HTR-8/SVneo (cell line): ENCODE measurements at places on chromosomes 2 and 18.

DNA sequence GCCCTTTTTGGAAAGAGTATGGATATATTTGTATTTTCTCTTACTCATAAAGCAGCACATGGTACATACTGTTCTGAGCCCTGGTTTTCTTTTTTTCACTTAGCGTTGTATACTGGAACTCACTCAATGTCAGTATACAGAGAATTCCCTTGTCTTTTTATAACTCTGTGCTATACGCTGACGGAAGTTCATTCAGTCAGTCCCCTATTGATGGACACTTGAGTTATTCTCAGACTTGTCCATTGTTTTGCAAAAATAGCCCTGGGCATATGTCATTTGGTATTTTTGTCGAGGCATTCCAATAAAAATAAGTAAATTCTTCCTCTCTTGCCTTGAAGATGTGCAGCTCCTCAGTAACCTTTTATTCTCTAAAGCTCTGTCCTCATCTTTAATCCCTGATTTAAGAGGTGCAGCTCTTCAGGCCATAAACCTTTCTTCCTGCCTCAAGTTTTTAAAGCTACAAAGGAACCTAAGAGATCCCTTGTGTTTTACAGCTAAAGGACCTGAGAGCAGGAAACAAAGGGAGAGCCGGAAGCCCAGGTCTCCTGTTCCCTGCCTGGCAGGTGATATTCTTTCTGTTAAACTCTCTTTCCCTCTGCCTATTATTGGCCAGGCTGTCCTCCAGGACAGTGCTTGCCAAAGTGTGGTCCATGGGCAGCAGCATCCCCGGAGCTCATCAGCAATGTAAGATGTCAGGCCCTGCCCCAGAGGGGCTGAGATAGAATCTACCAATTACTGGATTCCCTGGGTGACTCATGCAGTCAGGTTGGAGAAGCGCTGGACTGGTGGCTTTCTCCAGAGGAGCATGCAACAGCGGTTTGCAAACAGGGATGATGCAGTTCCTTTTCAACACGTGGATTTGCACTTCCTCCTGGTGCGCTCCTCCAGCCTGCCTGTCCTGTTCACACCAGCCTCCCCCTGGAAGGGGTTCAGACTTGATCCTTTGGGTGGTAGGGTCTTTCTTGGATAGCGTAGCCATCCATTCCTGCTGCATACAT, 158.0 kb downstream of the NEDD4L start:
- DNase-seq = peak; percentile 65

GRCh38 chr2:67215214-67216055, 181.7 kb upstream of the ETAA1 start:
- DNase-seq = peak; percentile 54

GRCh38 chr2:137123226-137123625, 357.9 kb downstream of the THSD7B start:
- DNase-seq = peak; percentile 2

GRCh38 chr2:199458009-199458805, 468 bp upstream of the SATB2 start:
- DNase-seq = no peak

GRCh38 chr2:171244466-171244969, 83.8 kb upstream of the TLK1 start:
- DNase-seq = no peak

DNA sequence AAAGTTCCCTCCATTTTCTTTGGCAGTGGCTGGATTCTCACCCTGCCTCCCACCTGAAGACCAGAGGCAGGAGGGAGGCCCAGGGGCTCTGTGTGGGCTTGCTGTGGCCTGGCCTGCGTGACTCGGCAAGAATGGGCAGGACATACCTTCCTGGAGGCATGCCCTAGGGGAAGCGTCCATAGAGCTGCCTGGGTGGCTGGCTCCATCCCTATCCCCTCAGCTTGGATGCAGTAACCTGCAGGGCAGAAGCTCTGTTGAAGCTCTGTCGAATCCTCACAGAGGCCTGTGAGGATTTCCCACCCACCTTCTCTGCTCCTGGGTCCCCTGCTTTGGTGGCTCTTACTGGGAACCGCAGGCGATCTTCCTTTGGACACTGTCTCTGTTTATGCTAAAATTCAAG, 1.3 kb upstream of the PRSS56 start:
- DNase-seq = no peak

DNA sequence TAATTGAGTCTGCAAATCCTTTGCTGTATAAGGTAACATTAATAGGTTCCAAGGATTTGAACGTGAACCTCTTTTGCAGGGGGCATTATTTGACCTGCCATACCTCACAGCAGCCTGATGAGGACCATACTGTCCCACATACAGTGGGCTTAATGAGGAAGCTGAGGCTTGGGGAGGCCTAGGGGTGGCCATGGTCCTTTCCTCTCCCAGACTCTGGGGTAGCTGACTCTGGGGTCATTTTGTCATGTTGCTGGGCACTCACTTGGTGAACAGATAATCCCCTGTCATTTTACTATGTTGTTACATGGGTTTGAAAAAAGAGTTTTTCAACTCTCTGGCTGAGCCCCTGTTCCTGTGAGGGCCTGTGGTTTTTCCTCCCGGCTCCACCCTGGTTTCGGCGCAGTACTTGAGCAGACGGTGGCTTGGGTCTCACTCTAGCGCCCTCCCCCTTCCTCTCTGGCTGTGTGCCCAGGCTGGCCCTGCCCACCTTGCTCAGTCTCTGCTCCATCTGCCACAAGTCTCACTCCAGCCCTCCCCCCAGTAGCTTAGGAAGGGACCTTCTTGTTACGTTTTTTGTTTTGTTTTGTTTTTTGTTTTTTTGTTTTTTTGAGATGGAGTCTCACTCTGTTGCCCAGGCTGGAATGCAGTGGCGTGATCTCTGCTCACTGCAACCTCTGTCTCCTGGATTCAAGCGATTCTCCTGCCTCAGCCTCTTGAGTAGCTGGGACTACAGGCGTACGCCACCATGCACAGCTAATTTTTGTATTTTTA, 21.0 kb downstream of the INPP4A start:
- DNase-seq = no peak

GRCh38 chr2:18836436-18836835, 247.1 kb upstream of the NT5C1B start:
- DNase-seq = no peak

DNA sequence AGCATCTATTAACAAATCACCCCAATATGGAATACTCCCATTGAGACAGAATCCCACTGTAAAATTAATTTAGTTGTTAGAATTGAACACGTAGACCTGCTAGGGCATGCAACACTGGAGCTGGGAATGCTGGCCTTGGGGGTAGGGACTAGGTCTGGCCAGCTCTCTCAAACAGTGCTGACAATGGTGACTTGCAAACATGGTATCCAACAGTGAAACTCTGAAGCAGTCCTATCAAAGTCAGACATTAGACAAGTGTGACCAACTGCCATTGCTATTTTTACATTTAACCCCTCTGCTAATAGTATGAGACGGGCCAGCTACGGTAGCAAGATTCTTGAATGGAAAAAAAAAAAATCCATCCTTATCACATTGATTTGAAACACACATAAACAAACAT, 7.2 kb downstream of the E2F6 start:
- DNase-seq = no peak

- DNase-seq = no peak
Measured at GRCh38 chr2:41724465-41724864, 323.4 kb upstream of the PKDCC start.

DNA sequence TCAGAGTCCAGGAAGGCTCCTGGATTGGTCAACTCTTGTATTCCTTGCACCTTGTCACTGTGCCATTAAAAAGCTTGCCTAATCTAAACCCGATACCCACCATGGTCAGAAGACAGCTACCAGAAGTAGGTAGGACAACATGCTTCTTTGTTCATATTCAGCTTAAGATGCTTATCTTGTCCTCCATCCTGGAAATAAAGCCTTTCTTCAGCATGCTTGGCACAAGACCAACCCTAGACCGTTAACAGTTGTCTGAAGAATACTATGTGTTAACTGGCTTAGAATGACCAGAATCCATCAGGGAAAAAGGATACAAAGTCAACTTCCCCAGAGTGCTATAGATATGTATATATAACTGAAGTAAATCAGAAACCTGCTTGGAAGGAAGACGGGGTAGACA, 193.9 kb downstream of the ZRANB3 start:
- no peak for DNase-seq

- DNase-seq = no peak
Measured at GRCh38 chr2:75498907-75499306, 61.8 kb downstream of the EVA1A start.

DNA sequence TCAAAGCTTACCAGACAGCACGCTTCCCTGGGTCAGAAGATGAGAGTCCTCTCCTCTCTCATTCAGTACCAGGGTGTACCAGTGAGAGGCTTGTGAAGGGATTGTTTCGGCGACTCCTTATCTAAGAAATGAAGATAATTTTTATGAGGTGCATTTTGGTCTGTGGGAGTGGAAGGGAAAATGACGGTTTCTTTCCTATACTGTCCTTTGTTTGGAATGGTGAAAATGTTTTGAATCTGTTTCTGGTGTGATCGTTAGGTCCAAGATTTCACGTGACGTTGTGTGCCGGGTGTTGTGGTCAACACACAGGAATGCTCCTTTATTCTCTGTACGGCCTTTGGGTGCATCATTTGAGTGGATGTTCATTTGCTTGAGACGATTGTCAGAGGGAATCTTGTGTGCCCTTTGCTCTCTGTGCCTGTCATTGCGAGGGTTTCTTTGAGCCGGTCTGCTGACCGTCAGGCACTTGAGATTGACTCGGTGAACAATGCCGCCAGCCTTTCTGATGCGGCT, 183.5 kb downstream of the AGAP1 start:
- DNase-seq = no peak

DNA sequence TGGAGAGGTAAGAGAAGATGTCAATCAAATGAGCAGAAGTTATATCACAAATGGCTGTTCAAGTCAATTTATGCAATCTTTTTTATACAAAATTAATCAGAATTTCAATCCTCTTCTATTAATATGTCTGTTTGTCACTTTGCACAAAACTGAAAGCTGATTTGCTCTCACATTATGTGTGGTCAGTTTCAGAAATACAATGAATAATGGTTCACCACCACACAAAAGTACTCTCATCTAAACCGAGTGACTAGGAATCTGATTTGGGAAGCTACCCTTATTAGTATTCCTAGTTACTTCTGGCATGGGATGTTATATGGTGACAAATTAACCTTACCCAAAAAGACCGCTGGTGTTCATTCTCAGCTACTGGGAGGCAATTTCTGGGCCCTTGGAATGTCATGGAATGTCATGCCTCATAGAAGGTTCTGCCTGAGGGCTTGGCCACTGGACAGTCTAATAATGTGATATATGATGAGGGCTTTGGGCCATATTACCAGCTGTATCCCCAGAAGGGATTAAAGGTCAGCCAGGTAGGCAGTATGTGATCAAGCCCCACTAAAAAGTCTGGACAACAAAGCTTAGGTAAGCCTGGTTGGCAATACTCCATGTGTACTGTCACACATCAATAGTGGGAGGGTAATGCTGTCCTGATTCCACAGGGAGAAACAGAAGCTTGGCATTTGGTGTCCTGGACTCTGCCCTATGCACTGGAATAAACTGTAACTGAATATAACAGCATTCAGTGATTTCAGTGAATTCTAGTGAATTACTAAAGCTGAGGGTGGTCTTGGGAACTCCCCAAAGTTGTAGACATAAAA, 113.2 kb downstream of the PIGN start:
- DNase-seq = no peak

DNA sequence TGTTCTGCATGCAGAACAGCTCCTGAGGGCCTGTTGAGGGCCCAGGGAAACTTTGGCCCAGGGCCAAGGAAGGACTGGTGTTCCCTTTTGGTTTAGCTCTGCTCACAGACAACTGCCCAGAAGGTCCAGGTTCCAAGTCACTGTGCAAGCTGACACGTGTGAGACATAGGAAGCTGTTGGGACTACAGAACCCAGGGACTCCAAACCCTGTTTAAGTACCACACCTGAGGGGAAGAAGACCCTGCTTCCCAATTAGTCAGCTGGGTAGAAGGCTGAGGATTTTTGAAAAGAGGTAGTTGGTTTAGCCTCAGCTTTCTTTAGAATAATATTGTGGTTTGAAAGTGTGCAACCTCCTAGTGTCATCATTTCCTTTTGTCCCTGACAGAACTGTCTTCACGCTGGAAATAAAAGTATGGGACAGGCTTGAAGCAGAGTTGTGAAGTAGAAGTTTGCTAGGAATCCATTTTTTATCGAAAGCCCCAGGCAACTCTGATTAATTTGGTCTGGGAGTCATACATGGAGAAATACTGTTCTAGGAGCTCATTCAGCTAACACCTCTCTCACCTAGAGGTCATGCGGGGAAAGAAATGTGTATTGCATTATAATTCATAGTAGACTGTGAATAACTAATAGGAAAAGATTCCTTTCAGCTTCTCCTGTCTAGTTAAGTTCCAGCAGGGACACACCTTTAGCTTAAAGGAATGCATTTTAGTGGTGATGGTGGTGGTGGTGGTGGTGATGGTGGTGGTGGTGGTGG, 19.9 kb upstream of the IL1RL1 start:
- no peak for DNase-seq

DNA sequence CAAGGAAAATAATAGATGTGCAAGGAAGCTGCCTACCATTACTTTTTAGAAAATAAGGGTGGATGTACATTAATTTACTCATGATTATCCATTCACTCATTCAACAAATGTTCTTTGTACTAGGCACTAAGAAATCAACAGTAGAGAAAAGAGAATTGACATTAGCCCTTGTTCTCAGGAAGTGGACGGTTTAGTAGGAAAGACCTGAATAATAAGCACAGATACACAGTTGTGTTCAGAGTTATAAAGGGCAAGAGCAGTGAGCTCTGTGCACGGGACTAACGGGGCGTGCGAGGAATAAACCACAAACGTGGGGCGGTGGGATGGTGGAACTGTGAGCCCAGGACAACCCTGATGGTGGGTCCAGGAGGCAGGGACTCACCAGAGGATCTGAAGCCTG, 94.4 kb upstream of the MBOAT2 start:
- DNase-seq = no peak

- peak; percentile 48 for DNase-seq
Measured at GRCh38 chr2:160407393-160408172, 86.0 kb downstream of the RBMS1 start.

DNA sequence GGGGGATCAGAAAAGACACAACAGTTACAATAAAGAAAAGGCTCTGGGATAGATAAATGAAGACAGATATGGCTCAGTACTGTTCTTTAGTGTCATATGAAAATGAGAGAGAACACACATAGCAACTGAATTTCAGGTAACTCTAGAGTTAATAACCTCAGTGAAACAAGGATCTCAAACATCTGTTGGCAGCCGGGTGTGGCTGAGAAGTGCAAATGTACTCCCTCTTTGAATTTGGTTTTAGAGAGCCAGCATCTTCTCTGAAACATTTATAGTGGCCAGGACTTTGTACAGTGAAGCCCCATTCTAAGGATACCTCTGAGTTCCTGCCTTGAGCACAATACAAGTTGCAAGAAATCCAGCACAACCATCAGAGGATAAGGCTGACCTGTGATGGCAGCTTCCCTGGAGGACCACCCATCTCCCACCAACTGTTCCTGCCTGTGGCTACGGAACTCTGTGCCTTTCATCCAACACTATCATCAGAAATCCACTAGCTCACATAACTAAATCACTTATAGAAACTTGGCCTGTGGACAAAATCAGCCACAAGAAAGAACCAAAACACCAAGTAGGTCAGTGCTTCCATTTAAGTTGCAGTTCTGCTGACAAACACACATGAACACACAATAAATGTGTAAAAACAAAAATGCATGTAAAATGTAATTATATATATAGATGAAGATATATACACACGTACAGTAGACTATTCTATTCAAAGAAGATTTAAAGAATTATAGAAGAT, 37.3 kb upstream of the PEX13 start:
- no peak for DNase-seq

GRCh38 chr18:57023275-57023882, 123.5 kb upstream of the BOD1L2 start:
- no peak for DNase-seq

GRCh38 chr18:48679236-48679635, 140.4 kb downstream of the CTIF start:
- no peak for DNase-seq
